Fibroblast of skin of scalp (primary cell): ENCODE measurements at places on chromosomes 2 and 18.

DNA sequence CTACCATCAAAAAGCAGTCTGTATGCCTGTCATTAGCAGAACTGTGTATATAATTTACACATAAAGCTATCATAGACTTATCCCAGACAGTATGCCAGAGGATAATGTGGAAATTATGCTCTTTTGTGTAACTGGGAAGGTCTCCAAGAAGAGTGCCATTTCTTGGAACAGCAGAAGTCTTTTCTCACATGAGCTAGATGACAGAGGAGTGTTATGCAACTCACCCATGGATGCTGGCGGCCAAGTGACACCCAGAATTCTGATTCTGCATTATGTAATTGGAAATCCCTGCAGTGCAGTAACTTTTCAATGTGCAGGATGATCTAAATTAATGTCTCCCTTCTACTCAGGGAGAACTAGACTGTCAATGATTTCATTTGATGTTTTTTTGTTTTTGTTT, 160.0 kb downstream of the UBE2E3 start:
- peak; percentile 25 for DNase-seq

- DNase-seq: peak; percentile 64
These were observed 124.9 kb downstream of the PRKCE start for GRCh38 chr2:45776160-45776955.

DNA sequence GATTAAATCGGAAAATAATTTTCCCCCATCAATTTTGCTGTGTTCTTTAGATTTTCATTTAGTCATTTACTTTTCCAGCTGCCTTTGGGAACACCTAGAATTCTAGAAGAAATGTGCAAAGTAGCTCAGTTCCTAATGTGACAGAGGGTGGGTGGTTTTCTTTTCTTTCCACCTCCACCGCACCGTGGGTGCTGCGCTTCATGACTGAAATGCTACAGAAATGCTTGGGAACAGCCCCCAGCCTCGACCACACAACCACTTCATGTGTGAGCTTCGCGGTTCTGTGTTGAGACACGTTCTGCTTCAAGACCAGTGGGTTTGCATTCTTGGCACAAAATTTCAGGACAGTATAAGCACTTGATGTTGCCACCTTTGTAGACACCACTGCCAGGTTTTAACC, 30.9 kb downstream of the E2F6 start:
- DNase-seq: no peak

DNA sequence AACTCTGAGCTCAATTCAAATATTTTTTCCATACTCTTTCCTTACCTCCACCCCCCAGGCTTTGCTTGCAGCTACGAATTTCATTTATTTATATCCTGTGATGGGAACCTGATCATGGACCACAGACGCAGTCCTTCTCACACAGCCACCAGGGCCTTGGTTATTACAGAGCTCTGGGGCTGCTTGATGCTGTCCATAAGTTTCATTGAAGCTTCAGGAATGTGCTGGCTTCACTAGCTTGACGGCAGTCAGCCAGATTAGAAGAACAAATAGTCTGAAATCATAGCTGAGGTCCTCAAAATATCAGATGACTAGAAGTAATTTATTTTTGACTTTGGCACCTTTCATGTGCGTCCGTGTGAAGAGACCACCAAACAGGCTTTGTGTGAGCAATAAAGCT, 104.9 kb downstream of the VWA3B start:
- DNase-seq: no peak

DNA sequence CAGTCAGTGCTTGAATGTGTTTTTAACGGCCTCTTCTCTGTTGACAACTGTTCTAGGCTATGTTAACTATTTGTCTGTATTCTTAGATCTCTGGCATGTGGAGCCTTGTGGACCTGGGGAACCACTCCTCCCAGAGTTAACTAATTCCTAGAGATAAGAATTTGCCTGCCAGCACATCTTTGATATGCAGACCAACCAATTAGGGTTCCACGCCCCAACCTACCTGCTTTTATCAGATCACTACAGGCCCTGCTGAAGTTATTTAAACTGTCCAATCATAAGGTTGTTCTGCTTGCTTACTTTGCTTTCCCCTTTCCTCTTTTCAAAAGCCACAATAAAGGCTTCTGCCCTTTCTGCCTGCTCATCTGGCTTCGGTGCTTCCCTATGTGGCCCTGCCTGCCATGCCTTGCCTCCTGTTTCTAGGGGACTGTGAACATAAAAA, 8.5 kb upstream of the CYBRD1 start:
- DNase-seq: no peak

DNA sequence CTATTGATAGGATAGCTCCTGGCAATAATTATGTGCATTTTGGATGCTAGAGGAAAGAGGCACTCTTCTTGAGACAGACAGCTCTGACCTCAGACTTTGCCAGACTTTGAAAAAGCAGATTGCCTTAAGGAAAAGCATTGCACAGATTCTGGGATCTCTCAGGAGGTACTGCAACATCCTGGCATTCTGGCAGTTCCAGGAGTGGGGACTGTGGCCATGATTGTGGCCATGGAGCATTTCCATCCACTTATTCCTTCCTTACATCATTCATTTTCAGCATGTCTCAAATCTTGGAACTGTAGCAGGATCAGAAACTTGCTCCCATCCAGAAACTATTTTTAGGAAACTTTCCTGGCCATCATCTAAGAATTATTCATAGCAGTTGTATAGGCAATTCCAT, 144.9 kb upstream of the FOSL2 start:
- DNase-seq: no peak
